ENCODE measurements at places on chromosomes 11 and 22.

DNA sequence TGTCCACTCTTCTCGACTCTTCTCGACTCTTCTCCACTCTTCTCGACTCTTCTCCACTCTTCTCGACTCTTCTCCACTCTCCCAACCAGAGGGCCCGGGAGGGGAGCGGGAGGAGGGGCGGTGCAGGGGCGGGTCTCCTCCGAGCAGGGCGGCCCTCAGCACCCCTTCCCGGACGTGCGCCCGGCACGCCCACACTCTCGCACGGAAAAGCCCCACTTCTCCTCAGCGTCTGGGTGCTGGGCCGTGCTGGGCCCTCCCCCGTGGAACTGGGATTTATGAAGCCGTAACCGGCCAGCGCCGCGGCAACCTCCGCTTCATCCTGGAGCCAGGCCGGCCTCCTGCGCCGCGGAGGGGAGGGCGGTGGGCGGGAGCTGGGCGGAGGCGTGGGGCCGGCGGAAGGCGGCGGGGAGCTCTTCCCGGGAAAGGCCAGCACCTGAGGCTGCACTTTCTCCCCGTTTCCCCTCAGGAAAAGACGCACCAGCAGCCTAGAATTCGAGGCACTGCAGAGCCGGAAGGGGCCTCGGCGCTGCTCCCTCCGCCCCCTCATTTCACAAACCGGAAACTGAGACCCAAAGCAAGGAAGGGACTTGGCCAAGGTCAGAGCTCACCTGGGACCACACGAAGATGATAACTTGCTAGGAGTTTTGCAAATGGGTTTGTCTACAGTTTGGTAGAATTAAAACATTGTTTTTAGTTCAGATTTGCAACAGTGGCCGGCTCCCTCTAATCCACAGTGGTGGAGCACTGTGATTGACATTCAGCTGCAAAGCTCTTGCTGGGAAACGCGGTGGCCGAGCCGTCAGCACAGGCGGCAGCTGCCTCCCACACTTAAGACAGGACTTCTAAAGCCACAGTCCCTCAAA, 31.6 kb upstream of the JAM3 start:
- peak; percentile 42 for DNase-seq

GRCh38 chr11:68044145-68044813, 5.5 kb downstream of the TCIRG1 start:
- no peak for DNase-seq

- no peak for DNase-seq
Measured at GRCh38 chr22:25131198-25131887, 68.3 kb upstream of the CRYBB3 start.

DNA sequence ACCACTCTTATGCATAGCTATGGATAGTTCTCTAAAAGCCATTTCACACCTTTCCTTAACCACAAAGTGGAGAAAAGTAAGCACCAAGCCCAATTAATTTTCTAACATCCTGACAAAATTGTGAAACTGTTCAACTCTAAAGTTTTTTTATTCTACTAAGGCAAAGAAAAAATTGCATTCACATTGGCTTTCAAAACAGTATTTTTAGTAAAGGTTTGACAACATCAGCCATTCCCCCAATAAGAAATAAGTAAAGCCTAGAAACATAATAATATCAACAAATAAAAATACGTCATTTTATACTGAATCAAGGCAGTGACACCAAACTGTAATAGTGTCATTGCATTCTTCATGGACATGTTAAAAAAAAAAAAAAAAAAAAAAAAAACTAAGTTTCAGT, 11.1 kb downstream of the FAM168A start:
- no peak for DNase-seq

DNA sequence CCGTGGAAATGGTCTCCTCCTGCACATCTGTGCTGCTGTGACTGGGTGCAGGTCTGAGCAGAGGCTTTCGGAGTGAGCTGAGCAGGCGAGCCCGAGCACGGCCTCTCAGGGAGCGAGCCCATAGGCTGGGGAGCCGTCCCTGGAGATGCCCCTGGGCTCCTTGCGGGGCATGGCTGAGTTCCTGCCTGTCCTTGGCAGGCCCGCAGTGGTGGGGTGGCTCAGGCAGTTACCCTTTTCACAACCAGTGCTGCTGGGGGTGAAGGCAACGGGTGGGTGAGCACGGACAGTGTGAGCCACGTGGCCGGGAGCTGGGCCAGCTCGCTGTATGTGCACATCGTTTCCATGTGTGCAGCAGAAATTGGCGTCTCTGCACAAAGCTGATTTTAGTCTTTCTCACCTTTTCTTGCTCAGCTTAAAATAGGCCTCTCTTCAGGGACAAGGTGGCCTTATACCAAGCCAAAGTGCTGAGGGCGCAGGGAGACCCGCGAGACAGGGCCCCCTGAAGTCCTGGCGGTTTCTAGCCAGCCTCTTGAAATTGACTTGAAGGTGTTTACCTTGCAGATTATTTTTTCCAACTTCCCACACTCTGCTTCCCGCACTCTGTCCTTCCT, at the start of gene TP53AIP1:
Gene TP53AIP1, minus strand, starts transcription at position 55 of the 611 bp plus-strand sequence. CDS start 5,053 bp downstream, outside the sequence.
- no peak for DNase-seq

DNA sequence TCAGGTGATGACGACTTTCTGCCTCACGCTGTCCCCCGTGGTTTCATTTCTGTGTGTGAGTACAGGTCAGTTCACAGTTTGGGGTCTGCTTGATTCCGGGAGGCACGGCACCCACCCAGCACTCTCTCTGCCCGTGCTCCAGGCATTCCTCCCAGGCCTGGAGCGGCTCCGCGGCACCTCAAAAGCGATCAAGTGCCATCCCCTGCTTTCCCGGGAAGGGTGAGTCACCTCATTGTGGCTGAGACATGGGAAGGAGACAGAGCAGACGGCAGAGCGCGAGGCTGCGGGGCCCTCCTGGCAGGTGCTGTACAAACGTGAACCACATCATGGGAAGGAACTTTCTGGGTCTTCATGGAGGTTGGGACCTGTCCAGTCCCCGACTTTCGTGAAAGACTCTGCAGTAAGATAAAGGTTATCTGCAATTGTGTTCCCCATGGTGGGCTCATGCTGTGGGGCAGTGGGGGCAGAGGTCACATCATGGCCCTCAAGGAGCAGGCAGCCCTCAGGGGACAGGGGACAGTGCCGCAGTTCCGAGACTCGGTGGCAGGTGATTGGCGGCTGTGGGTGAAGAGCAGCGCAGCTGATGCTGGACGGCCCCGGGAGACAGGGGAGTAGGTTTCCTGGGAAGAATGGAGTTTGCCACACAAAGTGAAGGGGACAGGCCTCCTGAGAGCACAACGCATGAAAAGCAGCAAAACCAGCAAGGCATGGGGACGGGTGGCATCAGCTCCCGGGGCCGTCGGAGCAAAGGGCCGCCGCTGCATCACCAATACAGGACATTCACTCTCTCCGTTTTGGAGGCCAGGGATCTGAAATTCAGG, 65.3 kb downstream of the CELSR1 start:
- no peak for DNase-seq

GRCh38 chr11:29361369-29361768, 655.5 kb downstream of the KCNA4 start:
- no peak for DNase-seq
